Stimulated activated CD8-positive, alpha-beta memory T cell treated with anti-CD3 and anti-CD28 coated beads, Interleukin-15, amount 100 ng/mL, for 4 hours (primary cell): ENCODE measurements at places on chromosomes 6 and 20.

GRCh38 chr20:1868856-1869255, 26.4 kb upstream of the SIRPA start:
- no peak for DNase-seq

GRCh38 chr6:136783495-136784270, 8.6 kb downstream of the MAP3K5 start:
- DNase-seq = no peak

DNA sequence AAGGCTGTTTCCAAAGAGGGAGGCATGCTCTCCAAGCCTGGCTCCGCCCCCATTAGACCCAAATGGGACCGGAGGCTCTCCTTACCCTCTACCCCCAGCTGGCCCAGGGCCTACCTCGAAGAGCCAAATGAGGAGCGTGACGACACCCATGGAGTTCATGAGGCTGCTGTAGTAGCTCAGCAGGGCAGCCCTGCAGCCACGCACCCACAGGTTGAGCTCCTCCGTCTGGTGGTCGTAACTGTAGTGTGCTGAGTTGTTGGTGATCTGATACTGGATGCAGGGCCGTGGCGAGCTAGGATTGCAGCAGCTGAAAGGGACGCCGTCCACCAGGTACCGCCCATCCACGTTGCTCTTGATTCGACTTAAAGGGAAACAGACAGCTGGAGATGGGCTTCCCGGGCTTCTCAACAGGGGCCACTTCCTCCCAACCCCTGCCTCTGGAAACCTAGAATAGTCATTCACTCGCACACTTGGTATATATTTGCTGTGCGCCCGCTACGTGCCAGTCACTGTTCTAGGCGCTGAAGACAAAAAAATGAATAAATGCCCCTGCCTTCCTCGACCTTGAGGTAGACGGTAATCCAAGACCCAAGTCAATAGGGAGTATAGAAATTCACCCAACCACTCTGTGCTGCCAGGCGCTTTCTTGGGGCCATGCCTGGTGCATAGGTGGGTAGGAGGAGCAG, 18.0 kb downstream of the PRPH2 start:
- DNase-seq = no peak

GRCh38 chr6:147738516-147739162, 230.1 kb downstream of the SAMD5 start:
- no peak for DNase-seq

DNA sequence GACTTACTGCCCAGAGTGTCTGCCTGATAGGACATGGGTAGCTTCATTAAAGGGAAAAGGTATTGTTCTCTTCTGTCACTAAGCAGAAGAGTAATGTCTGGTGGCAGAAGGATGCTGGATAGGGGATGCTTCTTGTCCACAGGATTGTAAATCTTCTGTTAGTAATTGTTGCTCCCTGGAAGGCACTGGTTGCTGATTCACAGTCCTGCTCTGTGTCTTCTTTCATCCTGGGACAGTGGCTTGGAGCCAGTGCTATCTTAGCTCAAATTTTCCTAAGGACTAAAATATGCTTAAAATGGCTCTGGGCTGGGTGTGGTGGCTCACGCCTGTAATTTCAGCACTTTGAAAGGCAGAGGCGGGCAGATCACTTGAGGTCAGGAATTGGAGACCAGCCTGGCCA, 48.0 kb downstream of the SYTL3 start:
- no peak for DNase-seq

DNA sequence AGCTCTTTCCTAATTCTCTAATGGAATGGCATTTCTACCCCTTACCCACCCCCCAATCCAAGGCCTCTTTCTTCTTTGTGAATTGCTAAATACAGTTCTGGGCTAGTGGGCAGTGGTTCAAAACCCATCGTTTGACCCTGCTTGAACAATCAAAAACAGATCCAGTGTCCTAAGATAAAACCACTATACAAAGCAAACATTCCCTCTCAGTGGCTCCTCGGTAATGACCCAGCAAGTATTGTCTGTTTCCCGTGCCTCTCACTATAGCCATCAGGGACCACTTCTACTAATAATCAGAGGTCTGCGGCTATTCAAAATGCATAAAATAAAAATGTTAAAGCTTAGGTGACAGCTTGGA, 143.5 kb upstream of the AKAP12 start:
- DNase-seq = no peak
